Thyroid gland (tissue), 4 donors: ENCODE measurements at places on chromosomes 3 and 15. TPM values are rescaled to one million over a fixed set of nuclear protein-coding genes. Genes with fewer than 3 reads are reported as not detected.

DNA sequence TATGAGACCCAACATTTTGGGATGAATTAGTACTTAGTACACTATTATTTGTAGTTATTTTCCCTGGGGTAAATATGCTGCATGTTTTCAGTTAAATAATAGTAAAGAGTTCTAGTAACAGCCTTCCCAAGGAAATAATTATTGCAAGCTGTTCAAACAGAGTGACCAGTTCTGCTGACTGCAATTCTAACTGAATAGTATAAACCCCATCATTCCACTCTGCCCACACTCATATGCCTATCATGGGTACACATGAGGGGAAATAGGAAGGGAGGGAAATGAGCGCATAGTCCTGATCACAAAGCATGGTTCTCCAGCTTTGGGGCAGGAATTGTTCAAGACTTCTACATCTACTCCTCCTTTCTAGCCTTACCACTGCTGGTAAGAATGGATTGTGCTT, 18.7 kb downstream of the UQCC5 start:
- no peak for DNase-seq
- no peaks in the 10 kb centered on the region for H3K27me3 ChIP-seq
- H3K4me3 ChIP-seq, result no peak overlapping the region
- H3K4me1 ChIP-seq, result peaks cover 66% of the 10 kb centered on the region
- H3K36me3 ChIP-seq, result peaks cover 8% of the 10 kb centered on the region

GRCh38 chr3:56923526-56924224, 121.9 kb upstream of the ARHGEF3 start:
- no peak overlapping the region for H3K4me3 ChIP-seq
- H3K36me3 ChIP-seq, result no peaks in the 10 kb centered on the region
- H3K27ac ChIP-seq, result peak overlapping the region; percentile 70
- H3K27me3 ChIP-seq, result no peaks in the 10 kb centered on the region
- peak; percentile 58 for DNase-seq

DNA sequence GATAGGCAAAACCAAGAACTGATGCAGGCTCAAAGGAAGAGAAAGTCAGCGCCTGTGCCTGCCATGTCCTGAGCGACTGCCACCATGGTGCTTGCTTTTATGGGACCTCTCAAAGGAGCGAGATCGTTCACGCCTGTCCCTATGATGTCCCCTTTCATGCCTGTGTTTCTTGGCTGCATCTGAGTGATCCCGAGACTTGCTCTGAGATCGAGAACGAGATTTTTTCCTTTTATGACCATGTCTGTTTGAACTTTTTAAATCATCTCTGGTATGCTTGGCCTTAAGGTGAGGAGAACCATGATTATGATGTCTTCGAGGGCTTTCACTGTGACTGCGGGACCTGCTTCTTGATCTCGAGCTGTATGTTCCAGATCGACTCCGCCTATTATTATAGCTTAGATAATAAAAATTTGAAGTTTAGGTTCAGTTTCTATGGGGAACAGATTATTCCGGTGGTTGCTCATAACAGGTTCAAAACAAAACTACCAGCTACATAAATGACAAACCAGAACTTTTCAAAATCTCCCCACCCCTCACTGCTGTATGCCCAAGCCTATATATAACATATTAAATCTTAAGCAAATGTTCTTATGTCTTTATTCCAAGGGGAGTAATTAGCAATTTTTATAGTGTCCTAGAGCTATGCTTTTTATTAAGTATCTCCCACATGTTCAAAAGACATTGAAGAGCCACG, 11.6 kb downstream of the CCNL1 start:
- H3K36me3 ChIP-seq, result peaks cover 81% of the 10 kb centered on the region
- H3K4me3 ChIP-seq, result no peak overlapping the region
- DNase-seq, result no peak
- no peak overlapping the region for H3K27ac ChIP-seq
- H3K27me3 ChIP-seq, result no peaks in the 10 kb centered on the region
- H3K4me1 ChIP-seq, result no peaks in the 10 kb centered on the region

CPNE9 gene
- total RNA-seq, result not detected

GALNT15 gene
- 53.6 TPM for total RNA-seq

VILL gene
- 5.5 TPM for total RNA-seq

SAMMSON gene
- total RNA-seq, result 0.27 TPM

TRIM59 gene
- 3.9 TPM for total RNA-seq

TMEM212 gene
- total RNA-seq, result not detected

WDR93 gene
- 2.3 TPM for total RNA-seq

ZBBX gene
- total RNA-seq, result not detected

CSPG4 gene
- 2.4 TPM for total RNA-seq
